ENCODE measurements at places on chromosomes 7 and 10. TPM values are rescaled to one million over a fixed set of nuclear protein-coding genes. Genes with fewer than 3 reads are reported as not detected.

TRIM4 gene
- total RNA-seq, result 50.3 TPM

DNA sequence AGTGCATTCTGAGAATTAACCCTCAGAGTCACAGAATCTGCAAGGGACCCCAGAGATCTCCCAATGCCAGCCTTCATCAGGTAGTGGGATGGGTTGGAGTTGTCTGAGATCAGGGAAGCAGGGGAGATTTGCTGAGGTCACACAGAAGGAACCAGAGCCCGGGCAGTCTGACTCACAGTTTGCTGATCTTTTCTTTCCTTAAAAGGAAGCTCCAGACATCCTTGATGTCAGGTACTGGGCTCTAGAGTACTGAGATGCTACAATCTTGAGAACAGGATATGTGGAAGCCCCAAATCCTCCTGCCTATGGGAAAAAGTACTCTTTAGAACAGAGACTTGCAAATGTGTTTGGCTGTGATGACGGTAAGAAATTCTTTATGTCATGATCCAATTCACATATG lies 706 bp downstream of the TBATA start:
- DNase-seq, result no peak

GRCh38 chr10:61688551-61689308 lies 26.0 kb downstream of the CABCOCO1 start:
- DNase-seq, result no peak

DEPP1 gene
- total RNA-seq, result 405 TPM

- peak; percentile 85 for DNase-seq
Measured at GRCh38 chr10:129030996-129031843, 435.8 kb upstream of the MGMT start.

PFKFB3 gene
- 236 TPM for total RNA-seq

DNA sequence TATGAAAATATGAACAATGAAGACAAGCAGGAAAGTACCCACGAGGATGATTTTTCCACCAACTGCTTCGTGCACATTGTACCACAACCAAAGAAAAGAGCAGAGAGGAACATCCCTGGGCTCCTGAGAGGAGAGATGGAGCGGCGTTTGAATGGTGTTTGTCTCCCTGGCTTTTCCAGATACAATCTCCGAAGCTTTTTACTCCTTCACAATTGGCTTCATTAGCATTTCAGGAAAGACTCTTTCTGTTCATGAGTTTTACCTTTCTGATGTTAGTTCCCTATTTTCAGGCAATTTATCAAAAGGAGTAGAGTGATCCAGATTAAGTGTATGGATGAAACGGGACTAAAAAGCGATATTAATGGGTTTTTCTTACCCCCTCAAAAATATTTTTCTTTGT lies 49.3 kb downstream of the LYZL2 start:
- DNase-seq, result no peak
